NCI-H146 (cell line): ENCODE measurements at places on chromosomes 16 and 17.

GRCh38 chr16:23434380-23434779 is 18.6 kb downstream of the COG7 start:
- peak; percentile 66 for DNase-seq

GRCh38 chr17:17750881-17751280 is 69.6 kb downstream of the RAI1 start:
- no peak for DNase-seq

DNA sequence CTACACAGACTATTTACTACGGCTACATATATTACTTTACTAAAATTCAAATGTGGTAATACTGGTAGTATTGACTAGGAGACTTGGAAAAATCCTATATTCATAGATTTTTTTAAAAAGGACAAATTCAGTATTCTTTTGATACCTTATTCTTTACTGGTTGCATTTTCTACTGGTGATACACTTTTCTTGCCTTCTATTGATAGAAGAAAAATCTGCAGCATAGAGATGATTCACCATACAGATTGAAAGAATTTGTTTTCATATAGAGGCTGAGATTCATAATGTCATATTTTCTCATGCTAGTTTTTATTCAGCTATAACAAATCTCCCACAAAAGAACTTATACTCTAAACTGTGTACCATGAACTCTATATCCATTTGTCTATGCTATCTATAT is 195.4 kb upstream of the C17orf78 start:
- no peak for DNase-seq

DNA sequence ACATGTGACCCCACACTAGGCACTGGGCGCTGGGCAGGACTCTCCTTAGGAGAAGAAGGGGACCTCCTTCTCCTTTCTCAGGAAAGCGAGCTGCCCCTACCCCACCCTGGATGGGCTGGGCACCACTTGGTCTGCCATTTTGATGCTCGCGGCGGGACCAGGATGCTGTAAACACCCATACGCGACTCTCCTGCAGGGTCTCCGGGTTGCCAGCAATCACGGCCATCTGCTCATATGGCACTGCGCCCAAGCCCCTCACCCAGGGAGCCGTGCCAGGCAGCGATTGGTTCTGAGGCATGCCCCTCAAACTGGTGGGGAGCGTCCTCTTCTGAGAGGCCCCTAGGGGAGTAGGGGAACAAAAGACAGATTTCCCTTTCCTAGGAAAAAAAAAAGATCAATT is 99.0 kb downstream of the C16orf78 start:
- DNase-seq: no peak

GRCh38 chr17:4086041-4086483 is 56.8 kb downstream of the ZZEF1 start:
- no peak for DNase-seq

DNA sequence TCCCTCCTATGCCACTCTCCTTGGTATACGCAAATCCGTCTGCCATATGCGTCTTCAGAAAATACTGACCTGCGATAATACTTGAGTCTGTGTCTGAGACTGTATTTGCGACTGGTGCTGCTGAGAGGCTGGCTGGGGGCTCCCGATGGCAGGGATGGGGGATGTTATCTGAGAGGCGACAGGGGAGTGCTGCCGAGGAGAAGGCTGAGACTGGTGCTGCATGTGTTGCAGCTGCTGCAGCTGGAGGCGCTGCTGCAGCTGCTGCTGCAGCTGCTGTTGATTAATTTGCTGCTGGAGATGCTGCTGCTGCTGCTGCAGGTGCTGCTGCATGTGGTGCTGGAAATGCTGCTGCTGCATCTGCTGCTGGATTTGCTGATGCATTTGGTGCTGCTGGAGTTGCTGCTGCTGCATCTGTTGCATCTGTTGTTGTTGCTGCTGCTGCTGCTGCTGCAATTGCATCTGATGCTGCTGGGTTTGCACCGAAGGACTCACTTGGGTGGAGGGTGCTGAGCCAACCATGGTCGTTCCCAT is 107.7 kb downstream of the TOX3 start:
- no peak for DNase-seq

GRCh38 chr16:24995469-24995868 is 19.7 kb downstream of the ARHGAP17 start:
- DNase-seq: no peak

- no peak for DNase-seq
These were observed 13.9 kb downstream of the ATP2A1 start for GRCh38 chr16:28891964-28892890.

GRCh38 chr16:88306411-88306810 is 76.3 kb upstream of the ZNF469 start:
- no peak for DNase-seq

DNA sequence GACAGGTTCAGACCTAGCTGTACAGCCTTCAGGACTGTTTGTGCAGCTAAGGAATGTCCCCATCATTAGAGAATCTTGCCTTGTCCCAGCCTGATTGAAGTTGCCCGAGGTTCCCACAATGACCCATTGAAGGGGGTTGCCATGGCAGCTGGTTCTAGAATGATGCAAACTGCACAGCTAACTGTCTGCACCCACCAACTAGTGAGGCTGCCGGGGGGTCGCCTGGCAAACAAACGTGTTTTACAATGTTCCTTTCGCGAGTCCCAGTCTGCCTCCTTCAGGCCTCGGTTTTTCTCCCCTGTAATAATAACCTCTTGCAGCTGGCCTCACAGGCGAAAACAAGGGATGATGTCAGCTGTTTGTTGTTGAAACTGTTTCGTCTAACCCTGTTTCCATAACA is 5.5 kb downstream of the C16orf96 start:
- no peak for DNase-seq

GRCh38 chr16:88468275-88469129 is 15.4 kb downstream of the ZFPM1 start:
- peak; percentile 17 for DNase-seq

GRCh38 chr17:62666801-62667591 is 39.5 kb downstream of the MRC2 start:
- no peak for DNase-seq

GRCh38 chr17:40952661-40953060 is 14.1 kb downstream of the KRT39 start:
- no peak for DNase-seq

- no peak for DNase-seq
These were observed 5.6 kb upstream of the SHMT1 start for GRCh38 chr17:18368946-18369345.

DNA sequence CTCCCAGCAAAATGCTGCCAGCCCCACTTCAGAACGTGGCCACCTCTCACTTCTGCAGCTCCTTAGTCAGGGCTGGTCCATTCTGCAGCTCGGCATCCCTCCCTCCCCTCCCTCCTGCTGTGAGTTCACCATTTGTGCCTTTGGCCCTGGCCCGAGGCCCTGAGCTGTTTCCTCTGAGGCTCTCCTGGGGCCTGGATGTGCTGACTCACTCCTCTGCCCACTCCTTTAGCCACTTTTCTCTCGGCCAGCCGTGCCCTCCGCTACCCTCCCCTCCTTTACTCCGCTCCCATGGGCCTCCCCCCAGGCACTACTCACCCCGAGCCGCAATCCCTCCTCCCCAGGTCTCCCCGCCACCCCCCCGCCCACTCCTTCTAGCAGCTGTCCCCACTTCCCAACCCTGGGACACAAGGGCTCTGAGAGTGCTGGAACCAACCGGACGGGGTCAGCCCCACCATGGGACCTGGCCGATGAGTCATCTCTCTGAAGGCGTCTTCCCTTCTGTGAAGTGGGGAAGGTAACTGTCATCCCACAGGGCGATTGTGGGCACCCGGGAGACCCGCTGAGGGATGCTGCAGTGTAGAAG is 11.5 kb downstream of the KCNG4 start:
- DNase-seq: peak; percentile 19

DNA sequence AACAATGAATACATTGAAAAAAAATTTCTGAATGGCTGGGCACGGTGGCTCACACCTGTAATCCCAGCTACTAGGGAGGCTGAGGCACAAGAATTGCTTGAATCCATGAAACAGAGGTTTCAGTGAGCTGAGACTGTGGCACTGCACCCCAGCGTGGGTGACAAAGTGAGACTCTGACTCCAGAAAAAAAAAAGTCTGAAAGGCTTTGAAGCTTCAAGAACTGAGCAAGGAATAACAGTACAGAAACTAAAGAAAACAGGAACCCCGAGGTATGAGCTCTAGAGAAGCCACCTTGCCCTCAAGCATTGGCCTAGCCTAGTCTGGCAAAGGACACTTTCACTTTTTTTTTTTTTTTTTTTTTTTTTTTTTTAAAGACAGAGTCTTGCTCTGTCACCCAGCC is 45.0 kb downstream of the TEX2 start:
- no peak for DNase-seq

GRCh38 chr17:38597375-38597774 is 8.4 kb downstream of the SRCIN1 start:
- no peak for DNase-seq

DNA sequence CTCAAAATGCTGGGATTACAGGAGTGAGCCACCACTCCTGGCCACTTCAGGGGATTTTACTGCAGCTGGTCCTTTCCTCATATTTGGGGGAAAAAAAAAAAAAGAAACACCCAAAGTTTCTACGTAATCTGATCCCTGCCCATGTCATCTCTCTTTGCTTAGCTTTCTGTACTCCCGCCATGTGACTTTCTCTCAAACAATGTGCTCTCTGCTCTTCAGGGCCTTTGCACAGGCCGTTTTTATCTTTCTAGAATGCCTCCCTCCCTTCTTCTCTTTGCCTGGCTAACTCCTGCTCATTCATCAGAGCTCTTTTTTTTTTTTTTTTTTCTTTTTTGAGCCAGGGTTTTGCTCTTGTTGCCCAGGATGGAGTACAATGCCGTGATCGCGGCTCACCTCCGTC is 4.9 kb upstream of the HDAC5 start:
- DNase-seq: no peak

DNA sequence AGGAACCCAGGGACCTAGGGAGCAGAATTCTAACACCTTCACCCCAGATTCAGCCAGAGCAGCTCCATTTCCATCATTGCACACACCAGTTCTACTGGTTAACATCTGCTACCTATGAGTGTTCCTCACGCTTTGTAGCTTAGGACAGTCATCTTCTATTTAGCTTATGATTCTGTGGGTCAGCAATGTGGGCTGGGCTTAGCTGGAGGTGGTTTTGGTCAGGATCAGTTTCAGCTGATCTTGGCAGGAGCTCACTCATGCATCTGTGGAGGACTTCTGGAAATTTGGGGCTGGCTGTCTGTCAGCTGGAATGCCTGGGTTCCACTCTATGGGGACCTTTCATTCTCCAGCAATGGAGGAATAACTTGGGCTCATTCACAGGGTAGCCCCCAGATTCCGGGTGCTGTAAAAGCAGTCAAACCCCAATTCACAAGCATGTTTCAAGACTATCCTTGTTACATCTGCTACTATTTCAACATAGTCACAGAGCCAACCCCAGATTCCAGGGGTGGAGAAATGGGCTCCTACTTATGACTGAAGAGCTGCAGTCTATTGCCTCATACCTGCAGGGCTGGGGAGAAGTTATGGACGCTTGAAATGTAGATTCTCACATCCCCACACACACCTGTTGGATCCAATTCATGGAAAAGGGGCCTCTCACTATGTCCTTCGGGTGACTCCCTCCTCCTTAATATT is 3.4 kb upstream of the HP start:
- no peak for DNase-seq

DNA sequence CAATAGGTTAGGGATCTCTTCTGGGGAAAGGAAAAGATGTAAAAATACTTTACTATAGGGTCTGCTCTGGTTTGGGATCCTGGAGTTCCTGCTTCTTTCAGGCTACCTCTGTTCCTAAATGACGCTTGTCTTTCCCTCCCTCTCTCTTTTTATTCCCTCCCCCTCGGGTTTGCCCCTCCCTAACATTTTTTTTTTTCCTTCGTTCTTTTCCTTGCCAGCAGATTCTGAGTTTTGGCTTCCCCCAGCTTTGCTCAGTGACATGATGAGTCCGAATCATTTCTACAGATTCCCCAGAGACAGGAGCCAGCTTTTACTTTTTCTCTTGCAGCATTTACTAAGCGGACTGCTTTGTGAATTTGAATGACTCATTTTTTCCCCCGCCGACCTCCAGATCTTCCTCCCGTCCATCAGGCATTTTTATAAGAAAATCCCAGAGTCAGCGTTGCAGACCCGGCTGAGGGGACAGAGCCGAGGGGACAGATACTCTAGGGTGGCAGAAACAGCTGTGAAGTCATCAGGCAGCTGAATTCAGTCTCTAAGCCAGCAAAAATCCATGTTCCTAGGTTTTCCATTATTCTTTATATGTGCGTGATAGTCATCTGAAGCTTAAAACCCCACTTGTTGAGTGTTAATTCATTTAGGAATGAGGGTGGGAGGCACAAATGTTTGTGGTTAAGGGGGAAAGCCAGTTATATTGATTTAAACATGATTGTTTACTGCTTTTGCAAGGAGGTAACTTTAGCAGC is at the start of gene TMEM100:
Gene TMEM100, minus strand, starts transcription at position 123 of the 746 bp plus-strand sequence. CDS start 1,794 bp downstream, outside the sequence.
- DNase-seq: no peak

GRCh38 chr17:45131616-45132319 is 547 bp downstream of the PLCD3 start:
- DNase-seq: no peak

DNA sequence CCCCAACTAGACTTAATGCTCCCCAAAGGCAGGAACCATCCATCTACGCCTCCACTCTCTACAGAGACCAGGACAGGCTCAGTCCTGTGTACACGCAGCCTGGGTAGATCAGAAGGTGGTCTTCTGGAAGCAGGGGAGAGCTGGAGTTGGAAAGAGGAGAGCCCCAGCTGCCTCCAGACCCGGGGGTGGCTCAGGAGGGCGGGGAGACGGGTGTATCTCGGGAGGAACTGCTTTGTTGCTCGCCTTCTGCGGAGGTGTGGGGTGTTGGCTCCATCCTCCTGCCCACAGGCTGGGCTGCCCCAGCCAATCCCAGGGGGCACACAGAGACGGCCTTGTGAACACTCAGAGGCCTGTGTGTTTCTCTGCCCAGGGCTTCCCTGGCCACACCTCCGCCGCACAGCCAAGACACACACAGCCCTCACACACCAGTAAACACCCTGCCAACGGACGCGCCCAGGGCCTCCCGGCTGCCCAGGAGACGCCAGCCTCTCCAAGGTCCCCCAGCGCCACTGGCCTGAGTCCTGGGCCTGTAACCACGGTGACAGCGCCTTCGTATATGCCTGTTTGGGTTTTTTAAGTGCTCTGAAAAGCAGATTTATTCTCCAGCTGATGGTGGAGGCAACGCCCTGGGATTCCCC is 143.4 kb upstream of the CDC42EP4 start:
- DNase-seq: no peak

- DNase-seq: no peak
These were observed 4.6 kb upstream of the PLK1 start for GRCh38 chr16:23673971-23674614.

DNA sequence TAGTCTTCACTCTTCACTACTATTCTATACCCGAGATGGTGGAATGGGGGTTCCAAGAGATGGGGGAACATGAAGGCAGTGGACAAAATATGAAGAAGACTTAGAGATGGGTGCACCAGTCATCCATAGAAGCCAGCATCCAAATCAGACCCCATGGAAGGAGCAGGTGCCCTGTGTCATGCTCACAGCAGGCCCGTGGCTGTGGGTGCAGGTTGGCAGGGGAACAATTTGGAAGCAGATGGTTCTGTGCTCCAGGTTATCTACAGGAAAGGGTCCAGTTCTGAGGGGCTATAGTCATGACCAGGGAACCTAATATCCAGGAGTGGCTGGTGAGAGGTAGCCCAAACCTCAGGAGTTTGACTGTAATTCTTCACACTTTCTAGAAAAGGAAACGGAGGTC is 9.6 kb upstream of the LPCAT2 start:
- no peak for DNase-seq

GRCh38 chr17:81453076-81453475 is 57.8 kb downstream of the BAHCC1 start:
- peak; percentile 87 for DNase-seq

- no peak for DNase-seq
These were observed 20.6 kb downstream of the B9D1 start for GRCh38 chr17:19341641-19342610.

- DNase-seq: peak; percentile 49
These were observed 216.9 kb upstream of the CHMP6 start for GRCh38 chr17:80774643-80775281.

GRCh38 chr16:2883458-2883908 is 468 bp downstream of the FLYWCH2 start:
- DNase-seq: peak; percentile 41
